SJSA1 (cell line): ENCODE measurements at places on chromosomes 1 and 21. TPM values are rescaled to one million over a fixed set of nuclear protein-coding genes. Genes with fewer than 3 reads are reported as not detected.

Gene HRNR
- total RNA-seq: 0.03 TPM in 1 of 2 replicates, not detected in the other

DNA sequence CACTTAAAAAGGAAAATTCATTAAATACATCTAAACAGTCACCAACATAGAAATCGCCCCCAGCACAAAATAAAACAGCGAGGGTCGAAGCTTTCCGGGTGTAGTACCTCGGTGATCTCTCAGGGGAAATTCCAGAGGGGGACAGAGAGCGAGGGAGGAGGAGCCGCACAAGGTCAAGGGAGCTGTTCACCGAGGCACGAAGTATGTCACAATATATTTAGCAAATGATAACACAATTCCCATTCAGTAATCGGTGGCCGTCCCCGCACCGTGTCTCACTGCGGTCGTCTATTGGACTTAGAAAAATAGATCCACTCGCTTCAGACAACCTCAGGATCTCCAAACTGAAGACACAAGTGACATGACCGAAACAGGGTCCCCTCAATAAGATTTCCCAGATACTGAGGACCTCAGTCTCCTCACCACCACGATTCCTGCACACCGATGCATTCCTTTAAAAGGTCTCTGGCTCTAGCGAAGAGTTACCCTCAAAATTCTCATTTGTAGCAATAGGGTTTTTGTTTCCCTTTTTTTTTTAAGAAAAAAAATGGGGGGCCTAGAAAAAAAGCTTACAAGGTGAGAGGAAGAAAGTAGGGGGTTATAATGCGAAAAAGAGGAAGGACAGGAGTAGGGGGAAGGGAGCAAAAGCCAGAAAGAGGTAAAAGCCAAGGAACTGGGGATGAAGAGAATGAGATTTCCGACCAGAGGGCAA is 1.1 kb downstream of the LPGAT1 start:
- DNase-seq: peak; percentile 47

GRCh38 chr1:30982431-30982830 is 73.9 kb upstream of the SDC3 start:
- DNase-seq: no peak

- DNase-seq: no peak
Measured at GRCh38 chr1:212104586-212105325, 69.2 kb downstream of the DTL start.

DNA sequence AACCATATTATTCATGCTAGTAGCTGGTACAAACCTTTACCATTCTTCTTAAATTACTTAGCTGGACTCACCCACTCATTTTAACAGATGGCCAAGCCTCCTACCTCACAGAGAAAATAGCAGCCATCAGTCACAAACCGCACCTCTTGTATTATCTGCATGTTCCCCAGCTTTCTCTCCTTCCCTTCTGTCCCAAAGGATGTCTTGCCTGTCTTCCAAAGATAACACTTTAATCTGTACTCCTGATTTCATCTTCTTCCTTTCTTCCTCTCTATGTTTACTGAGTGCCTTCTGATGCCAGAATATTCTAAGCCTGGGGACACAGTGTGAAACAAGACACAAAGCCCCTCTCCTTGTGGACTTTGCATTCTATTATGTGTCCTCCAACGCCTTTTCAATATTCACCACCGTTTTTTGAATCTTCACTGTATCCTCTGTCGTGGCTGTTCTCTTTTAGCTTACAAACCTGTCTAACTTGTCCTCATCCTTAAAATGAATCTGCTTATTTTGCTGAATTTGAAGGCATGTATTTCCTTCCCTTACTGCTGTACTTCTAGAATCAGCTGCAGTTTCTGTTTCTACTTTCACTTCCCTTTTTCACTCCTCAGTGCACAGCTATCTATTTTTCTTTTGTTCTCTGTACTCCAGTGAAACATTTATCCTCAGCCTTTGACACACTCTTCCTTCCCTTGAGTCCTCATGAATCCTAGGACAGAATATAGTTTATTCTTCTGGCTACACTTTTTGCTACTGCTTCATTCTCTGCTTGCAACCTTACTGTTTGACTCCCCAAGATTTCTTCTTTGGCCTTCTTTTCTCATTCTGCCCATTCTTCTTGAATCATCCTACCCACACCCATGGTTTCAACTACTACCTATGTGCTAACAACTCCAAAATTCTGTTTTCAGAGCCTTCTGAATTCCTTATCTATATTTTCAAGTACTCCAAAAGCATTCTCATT is 216.9 kb upstream of the SAMSN1 start:
- DNase-seq: no peak

DNA sequence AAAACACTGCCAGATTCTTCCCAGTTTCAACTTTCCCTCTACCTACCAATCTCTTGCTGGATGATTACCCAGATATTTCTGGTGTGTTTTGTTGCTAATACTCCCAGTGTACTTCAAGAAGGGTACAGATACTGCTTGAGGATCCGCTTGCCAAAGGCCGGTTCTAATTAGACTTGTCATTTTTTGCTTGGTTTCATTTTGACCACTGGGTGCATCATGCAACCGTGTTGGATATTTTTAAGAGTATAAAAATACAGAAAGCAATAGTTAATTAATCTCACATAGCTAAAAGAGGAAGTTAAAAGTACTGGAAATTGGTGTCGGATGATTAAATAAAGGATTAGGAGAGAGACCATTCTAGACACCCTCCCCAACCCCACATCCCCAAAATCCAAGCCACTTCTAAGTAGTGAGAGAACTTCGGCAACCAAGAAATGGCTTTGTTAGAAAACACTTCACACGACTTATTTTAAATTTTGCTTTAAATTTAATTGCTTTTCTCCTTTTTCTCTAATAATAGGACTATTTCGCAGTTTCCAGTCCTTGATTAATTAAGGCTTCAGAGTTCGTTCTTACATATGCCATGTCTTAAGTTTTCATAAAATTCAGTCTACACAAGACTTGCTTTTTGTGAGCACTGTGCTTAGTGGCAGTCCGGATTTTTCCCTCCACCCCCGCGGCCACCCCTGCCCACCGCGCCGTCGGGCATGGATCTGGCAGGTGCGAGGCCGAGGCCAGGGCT is 2.5 kb upstream of the CDKN2C start:
- no peak for DNase-seq

DNA sequence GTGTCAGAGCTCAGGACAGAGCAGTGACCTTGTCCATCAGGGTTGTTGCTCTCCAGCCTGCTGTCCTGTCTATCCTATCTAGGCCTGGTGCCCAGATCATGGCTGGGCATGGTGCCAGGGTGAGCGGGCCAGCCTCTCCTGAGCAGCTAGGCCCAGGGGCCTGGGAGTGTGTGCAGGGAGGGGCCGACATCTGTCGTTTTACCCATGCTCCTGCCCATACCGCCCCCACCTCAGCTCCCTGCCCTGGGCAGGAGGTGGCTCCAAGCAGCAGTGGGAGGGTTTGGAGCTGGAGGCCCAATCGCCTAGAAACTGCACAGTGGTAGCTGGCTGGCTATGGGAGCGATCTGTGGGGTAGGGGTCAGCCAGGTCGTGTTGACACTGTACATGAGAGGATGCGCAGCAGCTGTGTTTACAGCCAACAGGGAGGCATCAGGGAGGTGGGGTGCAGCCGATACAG is 6.5 kb downstream of the INSRR start:
- no peak for DNase-seq
